ENCODE measurements at places on chromosomes 13 and 19.

- no peak for DNase-seq
These were observed 184.1 kb downstream of the HS6ST3 start for GRCh38 chr13:96274046-96274445.

DNA sequence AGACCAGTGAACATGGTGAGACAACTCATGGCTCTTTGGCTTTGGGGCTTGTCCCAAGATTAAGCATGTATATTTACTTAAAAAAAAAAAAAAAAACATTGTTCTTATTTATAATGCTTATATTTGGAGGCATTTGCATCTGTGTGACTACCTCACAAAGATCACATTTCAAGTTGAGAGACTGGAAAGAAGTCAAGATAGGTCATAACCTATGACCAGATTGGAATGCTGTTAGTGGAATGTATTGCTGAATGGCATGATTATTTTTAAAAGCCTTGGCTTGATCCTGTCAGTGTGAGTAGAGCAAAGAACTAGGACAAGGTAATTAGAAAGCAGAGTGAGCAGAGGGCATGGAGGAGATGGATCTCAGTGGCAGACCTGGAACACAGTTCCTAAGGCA is 214.6 kb downstream of the OXGR1 start:
- no peak for DNase-seq

GRCh38 chr19:50510700-50511068 is 307 bp downstream of the JOSD2 start:
- no peak for DNase-seq

- DNase-seq = peak; percentile 53
These were observed 65.1 kb upstream of the GJB6 start for GRCh38 chr13:20297181-20297580.

DNA sequence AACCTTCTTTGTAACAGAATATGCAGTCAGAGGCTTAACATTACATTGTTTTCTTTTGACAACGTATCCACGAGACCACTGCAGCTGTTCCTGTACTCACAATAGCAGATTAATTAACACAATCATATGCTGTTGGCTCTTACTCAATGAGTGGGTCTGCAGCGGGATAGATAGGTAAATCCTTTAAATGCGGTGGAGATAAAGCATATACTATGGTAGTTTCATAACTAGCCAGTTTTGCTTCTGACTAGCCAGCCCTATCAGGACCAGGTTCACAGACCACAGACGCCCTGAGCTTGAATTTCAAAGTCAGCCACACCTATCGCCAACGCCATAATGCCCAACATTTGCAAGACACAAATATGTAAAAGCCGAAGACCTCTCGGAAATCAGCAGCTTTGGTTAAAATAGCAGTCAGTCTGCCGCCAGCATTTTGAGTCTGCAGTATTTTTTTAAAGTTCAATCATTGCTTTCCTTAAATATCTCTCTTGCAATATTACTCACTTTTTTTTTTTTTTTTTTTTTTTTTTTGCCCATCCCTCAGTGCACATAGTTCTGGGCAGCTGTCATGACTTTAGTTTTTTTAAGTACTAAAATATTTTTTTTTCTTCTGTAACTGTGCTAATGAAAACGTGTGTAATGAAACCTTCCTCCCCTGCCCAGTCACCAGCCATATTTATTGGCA is 120.5 kb downstream of the ZNF536 start:
- DNase-seq = no peak

DNA sequence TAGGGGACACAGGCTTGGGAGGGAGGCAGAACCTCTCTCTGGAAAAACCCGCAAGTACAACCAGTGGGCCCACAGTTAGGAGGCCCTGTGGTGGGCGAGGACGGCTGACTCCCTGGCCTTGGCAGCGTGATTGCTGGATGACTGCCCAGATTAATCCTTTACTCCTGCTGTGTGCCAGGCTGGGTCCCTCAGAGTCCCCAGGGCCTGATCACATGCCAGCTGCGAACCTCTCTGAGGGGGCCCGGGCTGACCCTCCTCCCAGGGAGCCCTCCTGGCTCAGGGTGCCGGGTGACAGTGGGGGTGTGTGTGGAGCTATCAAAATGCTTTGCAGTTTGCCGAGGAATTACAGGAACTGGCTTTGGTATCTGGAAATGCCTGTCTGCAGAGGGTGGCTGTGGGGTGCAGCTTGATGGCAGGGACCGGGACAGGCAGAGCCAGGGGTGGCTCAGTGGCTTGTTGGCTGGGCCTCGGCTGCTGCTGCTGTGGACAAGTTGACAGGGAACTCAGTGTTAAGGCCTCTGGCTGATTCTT is 48.9 kb downstream of the DNM2 start:
- DNase-seq = no peak

DNA sequence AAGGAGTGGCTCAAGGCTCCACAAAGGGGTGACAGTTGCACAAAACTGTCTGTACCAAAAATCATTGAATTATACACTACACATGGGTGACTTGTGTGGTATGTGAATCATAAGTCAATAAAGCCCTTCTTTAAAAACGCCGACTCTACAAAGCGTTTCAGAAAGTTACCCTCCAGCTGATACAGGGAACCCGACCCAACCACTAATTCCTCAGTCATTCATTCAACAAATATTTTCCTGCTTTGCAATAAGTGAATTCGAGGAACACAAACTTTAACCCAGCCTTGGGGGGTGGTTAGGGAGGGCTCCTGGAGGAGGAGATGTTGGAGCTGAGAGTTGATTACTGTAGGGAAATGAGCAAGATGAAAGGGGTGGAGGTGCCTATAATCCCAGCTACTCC is 32.0 kb downstream of the LTBP4 start:
- DNase-seq = no peak

- DNase-seq = no peak
These were observed 1.7 kb downstream of the CNMD start for GRCh38 chr13:52737965-52738364.

DNA sequence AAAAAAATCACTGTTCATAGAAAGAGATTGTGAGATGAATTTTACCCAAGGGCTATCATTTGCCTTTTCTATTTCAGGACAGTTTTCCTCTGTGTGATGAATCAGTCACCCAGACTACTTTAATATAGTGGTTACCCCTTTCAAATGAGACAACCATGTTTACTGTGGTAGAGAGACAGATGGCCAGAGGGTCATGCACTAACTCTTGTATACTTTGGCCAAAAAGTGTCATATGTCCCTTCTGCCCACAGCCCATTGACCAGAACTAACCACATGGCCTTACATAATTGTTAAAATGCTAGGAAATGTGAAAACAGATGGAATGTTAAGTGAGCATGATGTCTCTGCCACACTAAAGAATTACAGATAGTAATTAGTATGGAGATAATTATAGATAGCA is 498.7 kb downstream of the DACH1 start:
- DNase-seq = no peak

DNA sequence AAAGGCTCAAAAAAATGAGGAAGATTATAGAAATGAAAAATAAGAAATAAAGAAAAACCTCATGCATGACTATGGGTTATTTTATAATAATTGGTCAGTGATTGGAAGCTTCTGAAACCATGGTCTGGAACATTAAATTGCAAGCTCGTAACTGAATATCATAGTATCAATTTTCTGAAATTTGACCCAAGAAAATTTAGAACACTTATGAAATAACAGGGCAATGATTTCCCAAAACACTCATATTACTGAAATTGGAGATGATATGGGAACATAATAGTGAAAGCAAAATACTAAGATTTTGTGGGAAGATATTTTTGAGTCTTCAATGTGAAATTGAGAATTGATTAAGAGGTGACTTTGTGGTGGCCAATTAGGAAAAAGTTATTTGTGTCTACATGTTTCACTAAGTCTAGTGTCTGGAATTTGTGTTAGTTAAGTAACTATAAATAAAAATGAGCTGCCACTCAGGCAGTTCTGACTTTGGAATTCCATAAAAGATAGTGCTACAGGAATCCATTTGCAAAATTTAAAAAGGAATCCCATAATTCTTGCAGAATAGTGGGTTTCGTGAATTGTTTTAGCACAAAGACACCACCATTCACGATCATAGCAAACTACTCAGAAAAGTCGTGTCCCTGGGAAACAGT is 603.0 kb downstream of the LMO7 start:
- no peak for DNase-seq

DNA sequence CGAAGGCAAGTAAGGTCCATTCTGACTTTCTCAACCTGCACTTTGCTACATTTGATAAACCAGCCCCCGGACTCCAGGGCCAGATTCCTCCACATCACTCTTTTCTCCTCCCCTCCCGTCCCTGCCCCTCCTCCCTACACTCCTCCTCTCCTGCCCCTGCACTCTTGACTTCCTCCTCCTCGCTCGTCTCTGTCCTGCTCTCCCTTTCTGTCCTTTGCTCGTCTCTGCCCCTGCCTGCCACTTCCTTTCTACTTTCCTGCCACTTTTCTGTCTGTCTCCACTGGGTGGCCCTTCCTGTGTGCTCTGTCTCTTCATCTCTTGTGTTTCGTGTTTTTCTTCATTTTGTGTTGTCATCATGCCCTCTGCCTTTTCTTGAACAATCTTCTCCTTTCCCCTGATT is 7.0 kb downstream of the U2AF2 start:
- DNase-seq = no peak

DNA sequence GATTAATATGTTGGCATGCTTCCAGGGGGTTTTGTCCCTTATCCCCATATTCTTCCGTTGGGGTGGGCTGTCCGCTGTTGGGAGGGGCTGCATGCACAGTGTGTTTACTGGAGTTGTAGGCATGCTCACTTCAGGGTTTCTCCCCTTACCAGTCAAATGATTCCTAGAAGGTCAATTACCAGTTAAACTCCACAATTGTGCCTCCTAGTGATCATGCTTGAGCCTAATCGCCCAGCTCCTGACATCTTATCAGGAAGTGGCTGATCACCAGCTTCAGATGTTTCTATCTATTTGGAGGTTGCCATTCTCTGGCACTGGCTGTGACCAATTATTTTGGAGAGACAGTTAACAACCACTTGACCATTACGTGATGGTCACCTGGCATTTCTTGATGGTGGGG is 1090.0 kb downstream of the SLITRK5 start:
- no peak for DNase-seq

- DNase-seq = no peak
These were observed 4.9 kb upstream of the RGCC start for GRCh38 chr13:41452462-41452861.

DNA sequence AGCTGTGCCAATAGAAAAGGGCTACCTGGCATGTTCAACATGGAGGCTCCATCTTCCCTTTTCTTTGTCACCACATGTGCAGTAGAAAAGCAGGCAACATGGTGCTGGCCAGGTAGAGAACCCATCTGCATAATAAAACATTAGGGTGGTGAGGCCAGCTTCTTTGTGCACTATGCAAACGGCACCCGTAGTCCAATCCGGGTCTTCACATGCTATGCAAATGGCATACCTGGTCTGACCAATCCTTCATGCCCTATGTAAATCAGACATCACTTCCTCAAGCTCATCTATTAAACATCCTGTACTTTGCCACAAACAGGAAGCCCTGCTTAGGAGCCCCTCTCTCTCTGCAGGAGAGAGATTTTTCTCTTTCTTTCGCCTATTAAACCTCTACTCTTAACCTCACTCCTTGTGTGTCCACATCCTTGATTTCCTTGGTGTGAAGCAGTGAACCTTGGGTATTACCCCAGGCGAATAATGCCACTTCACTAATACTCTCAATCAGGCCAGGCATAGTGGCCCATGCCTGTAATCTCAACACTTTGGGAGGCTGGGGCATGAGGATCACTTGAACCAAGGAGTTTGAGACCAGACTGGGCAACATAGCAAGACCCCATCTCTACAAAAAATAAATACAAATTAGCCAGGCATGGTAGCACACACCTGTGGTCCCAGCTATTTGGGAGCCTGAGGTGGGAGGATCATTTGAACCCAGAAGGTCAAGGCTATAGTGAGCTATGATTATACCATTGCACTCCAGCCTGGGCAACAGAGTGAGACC is 111.3 kb upstream of the MRI1 start:
- no peak for DNase-seq

GRCh38 chr13:28449826-28450773 is 44.8 kb downstream of the FLT1 start:
- DNase-seq = no peak

- DNase-seq = no peak
These were observed 78.3 kb downstream of the CYSLTR2 start for GRCh38 chr13:48731957-48732569.

DNA sequence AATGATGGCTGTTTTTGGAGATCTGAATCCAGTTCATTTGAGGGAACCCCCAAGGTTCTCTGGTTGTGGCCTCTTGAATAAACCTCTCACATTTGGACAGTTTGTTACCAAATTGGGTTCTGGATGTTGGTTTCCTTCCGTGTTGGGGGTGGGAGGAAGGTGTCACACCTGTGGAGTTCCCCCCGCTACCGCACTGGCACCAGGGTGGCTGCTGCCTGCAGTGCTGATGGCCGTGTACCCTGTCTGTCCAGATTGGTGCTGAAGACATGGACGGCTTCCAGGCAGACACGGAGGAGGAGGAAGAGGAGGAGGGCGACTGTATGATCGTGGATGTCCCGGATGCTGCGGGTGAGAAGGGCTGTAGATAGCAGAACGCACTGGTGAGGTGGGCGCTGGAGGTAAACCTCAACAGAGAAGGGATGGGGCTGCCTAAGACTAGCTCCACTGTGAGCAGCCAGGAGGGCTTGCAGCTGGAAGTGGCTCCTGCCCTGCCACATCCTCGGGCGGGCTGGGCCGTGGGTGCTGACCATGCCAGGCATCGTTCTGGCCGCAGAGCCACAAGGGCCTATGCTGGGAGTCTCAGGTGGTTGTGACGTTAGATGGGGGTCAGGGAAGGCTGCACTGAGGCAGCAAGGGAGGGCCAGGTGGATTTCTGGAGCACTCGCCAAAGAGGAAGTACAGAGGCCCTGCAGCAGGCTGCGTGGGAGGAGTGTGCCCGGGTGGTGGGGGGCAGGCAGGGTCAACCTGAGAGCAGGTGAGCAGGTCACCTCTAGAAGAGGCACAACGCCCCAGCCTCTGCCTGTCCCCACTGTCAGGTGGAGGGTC is 15.4 kb downstream of the UBXN6 start:
- DNase-seq = no peak

GRCh38 chr13:111902726-111903125 is 164.2 kb upstream of the SOX1 start:
- DNase-seq = no peak

DNA sequence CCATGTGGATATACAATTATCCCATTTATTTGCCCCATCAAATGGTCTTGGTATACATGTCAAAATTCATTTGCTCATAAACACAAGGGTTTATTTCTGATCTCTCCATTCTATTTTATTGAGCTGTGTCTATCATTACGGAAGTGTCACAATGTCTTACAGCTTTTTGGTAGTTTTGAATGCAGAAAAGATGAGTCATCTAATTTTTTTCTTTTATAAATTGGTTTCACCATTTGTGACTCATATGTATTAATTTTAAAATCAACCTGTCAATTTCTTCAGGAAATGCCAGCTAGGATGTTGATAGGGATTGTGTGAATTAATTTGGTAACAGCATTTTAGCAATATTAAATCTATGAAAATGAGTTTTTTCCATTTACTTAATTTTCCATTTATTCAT is 2549.4 kb downstream of the PCDH9 start:
- DNase-seq = no peak

DNA sequence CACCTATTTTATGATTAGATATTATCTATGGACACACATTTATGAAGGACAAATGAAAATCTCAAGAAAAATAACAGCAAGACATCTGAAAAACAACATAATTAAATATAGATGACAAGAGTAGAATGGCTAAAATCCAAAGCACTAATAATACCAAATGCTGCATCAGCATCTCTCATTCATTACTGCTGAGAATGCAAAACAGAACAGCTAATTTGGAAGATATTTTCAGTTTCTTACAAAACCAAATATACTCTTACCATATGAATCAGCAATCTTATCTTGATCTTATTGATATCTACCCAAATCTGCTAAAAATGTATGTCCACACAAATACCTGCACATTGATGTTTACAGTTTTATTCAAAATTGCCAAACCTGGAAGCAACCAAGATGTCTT is 829.1 kb upstream of the MIR17HG start:
- no peak for DNase-seq
